Stimulated activated CD4-positive, alpha-beta T cell treated with anti-CD3 and anti-CD28 coated beads, Interleukin-12 subunit alpha, Interleukin-12 subunit beta, amount 100 ng/mL, for 48 hours (primary cell): ENCODE measurements at places on chromosomes 7 and 10.

DNA sequence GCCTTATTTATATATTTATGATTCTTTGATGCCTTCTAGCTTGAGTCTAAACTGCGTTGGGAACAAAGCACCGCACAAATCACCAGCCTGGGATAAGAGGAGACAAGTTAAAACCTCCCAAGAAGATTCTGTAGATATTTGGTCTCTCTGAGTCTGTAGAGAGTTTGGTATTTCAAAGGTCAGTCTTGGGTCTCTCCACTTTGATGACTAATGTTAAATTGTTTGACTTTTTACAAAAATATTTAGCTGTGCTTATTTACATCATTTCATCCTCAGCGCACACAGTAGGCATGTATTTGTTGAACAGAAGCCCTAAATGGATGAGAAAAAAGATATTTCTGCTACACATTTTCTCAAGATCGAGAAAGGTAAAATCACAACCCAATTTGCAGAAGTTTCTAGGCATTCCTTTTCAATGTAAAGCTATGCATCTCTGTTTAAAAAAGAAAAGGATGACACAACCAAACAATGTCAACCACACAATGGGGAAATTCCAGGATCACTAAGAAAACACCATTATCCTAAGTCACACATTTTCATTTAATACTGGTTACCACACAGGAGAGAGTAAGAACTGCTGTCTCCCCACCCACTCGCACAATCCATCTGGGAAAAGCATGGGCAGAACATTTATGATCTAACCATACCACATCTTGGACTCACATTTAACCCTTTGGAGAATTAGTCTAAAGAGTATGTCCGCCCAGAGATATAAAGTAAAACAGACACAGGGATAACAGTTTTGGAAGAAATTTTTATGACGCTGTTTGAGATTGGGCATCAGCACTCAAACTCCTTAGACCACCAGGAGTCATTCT lies 4.4 kb downstream of the CDK6 start:
- DNase-seq = no peak

GRCh38 chr10:76644476-76644875 lies 993.1 kb downstream of the KCNMA1 start:
- no peak for DNase-seq

GRCh38 chr10:112585960-112586359 lies 138.9 kb downstream of the VTI1A start:
- no peak for DNase-seq

DNA sequence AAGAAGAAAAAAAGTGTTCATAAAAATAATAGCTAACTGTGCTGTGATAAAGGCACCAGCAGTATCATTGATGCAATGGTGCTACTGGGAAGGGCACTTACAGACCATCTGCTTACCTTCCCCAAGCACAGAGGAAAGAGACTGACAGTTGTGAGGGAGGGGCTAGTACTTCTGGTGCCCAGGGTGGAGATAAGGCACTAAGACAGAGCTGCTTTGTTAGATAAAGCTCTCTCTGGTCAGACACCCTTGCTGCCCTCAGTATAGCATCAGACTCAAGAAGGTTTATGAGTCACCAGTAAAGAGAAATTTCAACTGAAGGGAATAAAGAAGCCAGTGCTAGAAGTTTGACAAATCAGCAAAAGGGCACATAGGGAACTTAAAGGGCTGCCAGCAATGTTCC lies 325.6 kb downstream of the HPSE2 start:
- DNase-seq = no peak

DNA sequence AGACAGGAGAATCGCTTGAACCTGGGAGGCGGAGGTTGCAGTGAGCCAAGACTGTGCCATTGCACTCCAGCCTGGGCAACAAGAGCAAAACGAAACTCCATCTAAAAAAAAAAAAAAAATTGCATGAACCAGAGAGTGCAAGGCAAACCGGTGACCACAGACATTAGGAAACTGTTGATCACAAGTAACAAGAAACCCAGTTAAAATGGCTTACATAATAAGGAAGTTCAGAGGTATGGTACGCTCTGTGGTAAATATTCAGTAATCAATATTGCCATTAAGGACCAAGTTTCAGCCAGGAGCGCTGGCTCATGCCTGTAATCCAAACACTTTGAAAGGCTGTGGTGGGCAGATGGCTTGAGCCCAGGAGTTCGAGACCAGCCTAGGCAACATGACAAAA lies 9.2 kb upstream of the NT5C2 start:
- no peak for DNase-seq

- no peak for DNase-seq
Measured at GRCh38 chr10:52533986-52534385, 219.9 kb downstream of the DKK1 start.

DNA sequence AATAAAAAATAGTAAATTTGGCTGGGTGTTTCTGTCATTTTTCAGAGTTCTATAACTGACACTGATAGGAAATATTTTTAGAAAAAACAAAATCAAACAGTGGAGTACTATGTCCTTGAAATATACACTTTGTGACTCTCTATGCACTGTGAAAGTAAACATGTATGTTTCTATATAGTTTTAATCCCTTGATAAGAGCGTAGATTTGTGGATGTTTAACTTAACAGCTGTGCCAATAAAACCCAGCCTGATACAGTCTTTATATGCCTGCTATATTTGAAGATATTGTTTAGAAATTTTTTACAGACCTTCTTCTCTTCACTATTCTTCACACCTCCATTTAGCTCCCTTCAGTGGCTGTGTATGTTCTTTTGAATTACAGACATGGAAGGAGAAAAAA lies 473.3 kb upstream of the FZD8 start:
- DNase-seq = no peak

GRCh38 chr7:21029006-21029405 lies 242.3 kb upstream of the SP8 start:
- DNase-seq = no peak

GRCh38 chr10:35516102-35516670 lies 89.0 kb upstream of the GJD4 start:
- no peak for DNase-seq

- no peak for DNase-seq
Measured at GRCh38 chr7:134622303-134622995, 24.2 kb upstream of the BPGM start.

DNA sequence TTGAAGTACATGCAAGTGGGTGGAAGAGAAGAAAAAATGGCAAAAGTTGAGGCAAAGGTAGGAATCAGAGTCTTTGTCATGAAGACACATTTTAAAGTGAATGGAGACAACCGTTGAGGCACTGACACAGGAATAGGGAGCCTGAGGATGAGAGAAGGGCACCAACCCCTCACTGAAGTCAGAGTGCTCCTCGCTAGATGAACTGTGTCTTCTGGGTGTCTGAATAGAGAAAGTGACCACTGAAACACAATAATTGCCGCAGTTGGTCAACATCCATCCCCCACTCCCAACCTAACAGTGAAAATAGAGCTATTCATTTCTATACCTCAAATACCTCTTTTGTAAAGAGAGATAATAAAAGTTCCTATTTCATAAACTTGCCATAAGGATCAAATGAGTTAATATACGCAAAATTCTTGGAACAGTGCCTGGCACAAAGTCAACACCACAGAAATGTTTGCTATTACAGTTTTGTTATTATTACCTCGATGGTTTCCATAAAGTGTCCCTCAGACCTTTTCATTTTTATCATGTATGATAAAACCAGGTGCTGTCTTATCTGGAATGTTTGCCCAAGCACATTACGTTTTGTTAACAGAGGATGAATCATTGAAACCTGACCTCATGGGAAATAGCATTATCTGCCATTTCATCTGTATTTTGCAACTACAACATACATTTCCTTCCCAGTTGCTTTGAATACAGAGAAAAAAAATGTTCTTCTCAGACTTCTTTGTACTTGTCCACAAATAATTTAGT lies 61.8 kb upstream of the SP4 start:
- no peak for DNase-seq

DNA sequence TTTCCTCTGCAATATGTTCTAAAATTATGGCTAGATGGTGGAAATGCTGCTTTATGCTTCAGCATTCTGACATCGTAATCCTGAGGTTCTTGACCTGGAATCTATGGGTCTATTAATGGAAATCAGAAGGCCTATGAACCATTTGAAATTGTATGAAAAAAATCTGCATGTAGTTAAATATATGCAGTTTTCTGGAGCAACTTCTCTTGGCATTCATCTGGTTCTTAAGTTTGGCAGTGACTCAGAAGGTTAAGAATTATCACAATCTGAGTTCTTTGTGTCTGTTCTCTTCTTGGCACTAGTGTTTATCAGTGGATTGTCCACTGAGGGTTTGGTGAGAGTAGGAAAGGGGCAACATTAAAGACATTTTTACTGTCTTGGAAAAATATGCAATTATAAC lies 71.1 kb upstream of the FZD1 start:
- no peak for DNase-seq

GRCh38 chr7:1676550-1677078 lies 6.5 kb downstream of the ELFN1 start:
- DNase-seq = no peak

GRCh38 chr7:112204499-112205342 lies 1.5 kb downstream of the DOCK4 start:
- DNase-seq = no peak

- no peak for DNase-seq
Measured at GRCh38 chr7:23469150-23469960, 936 bp downstream of the IGF2BP3 start.

GRCh38 chr7:142925413-142925812 lies 8.1 kb downstream of the TRPV5 start:
- DNase-seq = no peak

- DNase-seq = no peak
Measured at GRCh38 chr7:106356-106755, 86.0 kb upstream of the FAM20C start.

DNA sequence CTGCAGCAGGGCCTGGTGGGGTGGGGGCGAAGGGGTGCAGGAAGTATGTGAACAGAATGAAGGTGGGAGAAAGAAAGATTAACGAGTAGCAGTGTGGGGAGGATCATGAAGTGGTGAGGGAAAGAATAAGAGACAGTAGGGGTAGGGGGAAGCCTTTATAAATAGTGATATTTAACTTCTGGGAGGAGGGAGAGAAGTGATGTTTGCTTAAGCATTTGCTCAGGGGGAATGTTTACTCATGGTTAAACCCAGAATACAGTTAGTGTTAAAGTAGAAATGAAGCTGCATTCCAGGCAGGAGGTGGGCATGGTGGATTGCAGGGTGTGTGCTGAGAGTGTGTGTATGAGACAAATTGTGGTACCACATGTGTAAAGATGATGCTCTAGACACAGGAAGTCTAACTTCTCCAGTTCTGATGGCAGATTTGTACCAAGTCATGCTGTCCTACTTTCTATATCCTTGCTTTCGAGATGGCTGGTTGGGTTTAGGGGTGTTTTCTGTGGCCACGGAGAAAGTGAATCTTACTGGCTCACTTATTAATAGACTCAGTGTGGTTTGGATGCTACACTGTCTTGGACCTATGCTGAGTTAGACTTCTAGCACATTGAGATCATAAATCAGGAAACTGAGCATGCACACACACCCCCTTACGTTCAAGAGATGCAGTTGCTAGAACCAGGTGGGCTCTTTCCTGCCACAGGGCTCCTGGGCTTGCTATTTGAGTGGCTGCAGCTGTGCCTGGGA lies 10.6 kb upstream of the DNMBP start:
- no peak for DNase-seq

DNA sequence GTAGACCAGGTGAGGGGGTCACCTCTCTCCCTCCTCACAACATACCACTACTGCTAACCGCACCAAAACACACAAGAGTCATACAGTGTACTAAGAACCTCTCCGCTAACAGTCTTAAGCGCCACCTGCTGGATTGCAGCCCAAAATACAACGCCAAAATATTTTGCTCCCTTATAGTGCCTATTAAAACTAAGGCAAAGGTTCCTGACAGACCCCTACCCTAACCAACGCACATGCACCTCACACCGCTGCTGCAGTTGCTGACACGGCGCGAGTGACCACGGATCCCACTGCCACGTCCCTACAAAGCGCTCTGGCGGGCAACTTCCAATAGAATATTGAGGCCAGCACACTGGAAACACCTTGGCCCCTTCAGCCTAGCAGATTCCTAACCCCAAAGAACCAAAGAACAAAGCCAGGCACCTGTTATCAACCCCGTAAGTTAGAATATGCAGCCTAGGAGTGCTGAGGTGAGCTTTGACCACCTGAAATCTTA lies 563.6 kb upstream of the SEMA3D start:
- DNase-seq = no peak

- DNase-seq = no peak
Measured at GRCh38 chr10:7320072-7320471, 90.8 kb downstream of the SFMBT2 start.

DNA sequence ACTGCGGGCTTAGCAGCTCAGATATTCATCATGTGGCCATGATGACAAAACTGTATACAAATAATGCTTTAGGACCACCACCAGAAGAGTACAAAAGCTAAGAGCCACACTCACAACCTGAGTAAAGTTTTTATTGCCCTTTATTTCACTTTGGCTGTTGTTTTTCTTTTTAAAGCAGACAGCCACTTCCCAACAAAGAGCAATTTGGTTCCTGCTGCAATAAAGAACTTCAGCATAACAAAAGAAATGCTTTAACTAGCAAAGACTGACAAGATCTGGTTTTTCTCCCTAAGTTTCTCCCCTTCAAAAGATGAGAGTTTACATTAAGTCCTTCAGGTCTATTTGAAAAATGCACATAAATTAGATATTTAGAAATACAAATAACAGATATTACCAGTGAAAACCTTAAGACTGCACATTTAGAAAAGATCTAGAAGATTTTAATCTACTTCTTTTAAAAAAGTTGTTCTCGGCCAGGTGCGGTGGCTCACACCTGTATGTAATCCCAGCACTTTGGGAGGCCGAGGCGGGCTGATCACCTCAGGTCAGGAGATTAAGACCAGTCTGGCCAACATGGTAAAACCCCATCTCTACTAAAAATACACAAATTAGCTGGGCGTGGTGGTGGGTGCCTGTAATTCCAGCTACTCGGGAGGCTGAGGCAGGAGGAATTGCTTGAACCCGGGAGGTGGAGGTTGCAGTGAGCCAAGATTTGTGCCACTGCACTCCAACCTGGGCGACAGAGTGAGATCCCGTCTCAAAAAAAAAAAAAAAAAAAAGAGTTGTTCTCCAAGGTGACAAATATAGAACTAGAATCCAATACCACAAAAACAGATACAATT lies 59.4 kb downstream of the WAPL start:
- no peak for DNase-seq

GRCh38 chr10:57457972-57458512 lies 809.7 kb downstream of the IPMK start:
- no peak for DNase-seq

- DNase-seq = no peak
Measured at GRCh38 chr7:132580277-132580676, 4.0 kb upstream of the PLXNA4 start.

DNA sequence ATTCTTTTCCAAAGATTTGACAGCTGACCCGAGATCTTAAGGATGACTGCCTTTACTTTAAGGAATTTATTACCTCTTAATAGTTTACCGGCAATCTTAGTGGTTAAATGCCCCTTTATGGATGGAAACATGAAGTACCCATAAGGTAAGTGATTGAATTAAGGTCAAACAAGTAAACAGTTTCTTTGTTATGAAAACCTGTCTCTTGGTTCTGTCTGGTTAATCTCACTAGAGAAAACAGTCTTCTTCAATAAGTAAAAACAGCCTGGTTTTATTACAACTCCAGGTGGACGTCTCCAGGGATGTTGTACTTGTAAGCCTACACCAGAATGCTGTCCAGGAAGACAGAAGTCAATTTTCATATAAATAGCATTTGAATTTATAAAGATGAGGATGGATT lies 161.8 kb upstream of the MTPN start:
- DNase-seq = no peak

- no peak for DNase-seq
Measured at GRCh38 chr10:70222340-70222794, 10.9 kb downstream of the PPA1 start.
